ENCODE measurements at places on chromosomes 16 and 17.
A peak's percentile ranks its signal among the peaks of the same experiment; 100 is the strongest.

- DNase-seq, result peak; percentile 57
Measured at GRCh38 chr17:29591146-29591736, 1.7 kb upstream of the ANKRD13B start.

DNA sequence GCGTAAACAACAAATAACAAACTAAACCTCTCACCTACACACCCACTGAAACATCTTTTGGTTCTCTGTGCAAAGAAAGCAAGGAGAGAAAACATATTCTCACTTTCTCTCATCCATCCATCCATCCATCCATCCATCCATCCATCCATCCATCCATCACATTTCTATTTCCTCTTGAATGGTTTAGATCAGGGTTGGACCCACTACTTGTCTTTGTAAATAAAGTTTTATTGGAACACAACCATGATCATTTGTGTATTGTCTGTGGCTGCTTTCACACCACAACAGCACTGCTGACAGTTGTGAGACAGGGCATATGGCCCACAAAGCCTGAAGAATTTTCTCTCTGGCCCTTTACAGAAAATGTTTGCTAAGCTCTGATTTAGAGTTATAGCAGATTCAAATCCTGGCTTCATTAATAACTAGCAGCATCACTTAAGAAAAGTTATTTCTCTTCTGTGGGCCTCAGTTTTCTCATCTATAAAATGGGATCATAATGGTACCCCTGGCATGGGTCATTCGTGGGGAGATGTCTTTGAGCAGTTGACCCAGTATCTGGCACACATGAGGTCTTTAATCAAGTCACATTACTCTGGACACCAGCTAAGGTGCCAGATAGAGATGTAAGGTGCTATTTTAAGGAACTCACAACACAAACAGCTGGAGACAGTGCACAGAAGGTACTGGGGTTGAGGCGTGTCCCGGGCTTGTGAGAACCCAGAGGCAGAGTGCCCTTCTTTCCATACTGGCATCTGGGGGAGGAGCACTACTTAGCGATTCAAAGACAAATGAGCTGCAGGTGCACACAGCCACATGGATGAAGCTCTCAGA is 146.3 kb downstream of the CMIP start:
- DNase-seq, result no peak

DNA sequence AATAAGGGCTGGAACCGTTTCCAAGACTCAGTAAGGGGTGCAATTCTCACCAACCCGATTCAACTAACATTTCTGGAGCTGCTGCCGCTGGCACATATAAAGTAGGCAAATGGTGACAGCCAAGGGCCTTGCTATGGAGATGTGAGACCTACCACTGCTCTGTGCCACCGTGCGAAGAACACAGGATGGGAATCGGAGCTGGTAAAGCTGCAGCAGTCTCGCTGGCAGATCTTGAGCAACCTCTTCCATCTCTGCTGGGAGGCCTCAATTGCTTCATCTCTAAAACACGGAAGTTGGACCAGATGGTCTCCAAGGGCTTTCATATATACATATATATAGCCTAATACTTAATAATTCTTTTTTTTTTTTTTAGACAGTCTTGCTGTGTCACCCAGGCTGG is 128.9 kb upstream of the RCVRN start:
- DNase-seq, result peak; percentile 34

GRCh38 chr17:927611-928461 is 51.7 kb downstream of the NXN start:
- no peak for DNase-seq

DNA sequence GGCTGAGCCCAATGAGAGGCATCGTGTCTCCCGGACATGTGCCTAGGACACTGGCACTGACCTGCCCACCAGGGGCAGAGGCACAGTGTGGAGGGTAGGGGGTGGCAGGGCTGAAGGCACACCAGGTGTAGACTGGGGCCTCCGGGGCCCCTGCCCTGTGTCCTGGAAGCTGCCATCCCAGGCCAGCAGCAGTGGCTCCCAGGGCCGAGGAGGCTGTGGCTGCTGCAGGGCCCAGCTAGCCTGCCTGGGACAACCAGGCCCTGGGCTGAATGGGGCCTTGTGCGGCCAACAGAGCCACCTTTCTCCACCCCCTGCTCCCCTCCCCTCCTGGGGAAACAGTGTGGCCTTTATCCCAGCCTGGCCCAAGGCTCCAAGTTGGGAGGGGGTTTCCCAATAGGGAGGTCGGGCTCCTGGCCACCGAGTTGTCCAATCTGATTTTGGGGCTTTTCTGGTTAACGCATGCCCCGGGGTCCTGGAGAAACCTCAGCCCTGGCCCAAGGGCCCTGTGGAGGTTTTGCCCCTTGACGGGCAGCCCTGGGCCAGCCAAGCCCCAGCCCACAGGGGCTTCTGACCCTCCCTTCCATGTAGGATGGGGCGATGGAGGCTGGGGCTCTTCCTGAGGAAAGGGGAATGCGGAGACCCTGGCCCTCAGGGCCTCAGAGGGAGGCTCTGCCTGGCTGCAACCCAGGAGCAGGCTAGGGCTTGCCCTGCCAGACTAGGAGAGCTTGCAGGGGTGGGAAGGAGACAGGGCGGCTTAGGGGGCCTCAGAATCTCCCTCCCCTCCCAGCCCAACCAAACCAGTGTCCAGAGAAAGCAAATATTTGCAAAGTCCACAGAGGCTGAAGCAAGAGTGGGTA is 4.2 kb downstream of the MTSS2 start:
- DNase-seq, result no peak

DNA sequence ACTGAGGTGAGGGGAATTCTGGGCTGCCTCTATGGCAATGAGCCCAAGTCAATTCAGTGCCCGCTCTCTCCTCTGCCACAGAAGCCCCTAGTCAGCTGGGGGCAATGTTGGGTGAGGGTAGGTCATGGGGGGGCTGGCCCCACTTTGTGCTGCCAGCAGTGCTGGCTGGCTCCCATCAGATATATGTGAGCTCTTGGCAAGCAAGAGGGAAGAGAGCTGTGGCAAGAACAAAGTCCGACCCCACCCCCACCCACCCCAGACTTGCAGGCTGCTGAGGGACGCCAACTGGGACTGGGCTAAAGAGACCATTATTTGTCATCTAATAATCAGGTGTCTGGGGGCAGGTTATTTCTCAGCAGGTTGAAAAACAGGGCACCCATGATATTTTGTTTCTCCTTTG is 89.4 kb downstream of the YPEL2 start:
- no peak for DNase-seq

DNA sequence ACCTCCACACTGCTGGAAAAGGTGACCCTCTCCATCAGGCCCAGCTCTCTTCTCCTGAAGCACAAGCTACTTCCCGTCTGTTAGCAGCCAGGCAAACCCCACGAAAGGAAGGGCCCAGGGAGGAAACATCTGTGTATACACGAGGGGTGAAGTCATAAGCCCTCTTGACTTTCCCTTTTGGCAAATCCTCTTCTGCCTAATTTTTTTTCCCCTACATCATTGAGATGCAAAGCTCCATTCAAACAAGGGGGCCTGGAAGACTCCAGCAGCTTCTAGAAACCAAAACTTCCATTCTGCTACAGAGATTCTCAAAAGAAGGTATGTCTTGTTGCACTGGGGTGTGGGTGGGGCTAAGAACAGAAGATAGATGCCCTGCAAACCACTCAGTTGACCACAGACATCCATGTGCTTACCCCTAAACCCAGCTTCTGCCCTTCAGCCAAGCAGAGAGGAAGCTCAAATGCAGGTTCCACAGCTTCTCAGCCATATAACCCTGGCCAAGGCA is 145.6 kb upstream of the RCVRN start:
- peak; percentile 27 for DNase-seq

DNA sequence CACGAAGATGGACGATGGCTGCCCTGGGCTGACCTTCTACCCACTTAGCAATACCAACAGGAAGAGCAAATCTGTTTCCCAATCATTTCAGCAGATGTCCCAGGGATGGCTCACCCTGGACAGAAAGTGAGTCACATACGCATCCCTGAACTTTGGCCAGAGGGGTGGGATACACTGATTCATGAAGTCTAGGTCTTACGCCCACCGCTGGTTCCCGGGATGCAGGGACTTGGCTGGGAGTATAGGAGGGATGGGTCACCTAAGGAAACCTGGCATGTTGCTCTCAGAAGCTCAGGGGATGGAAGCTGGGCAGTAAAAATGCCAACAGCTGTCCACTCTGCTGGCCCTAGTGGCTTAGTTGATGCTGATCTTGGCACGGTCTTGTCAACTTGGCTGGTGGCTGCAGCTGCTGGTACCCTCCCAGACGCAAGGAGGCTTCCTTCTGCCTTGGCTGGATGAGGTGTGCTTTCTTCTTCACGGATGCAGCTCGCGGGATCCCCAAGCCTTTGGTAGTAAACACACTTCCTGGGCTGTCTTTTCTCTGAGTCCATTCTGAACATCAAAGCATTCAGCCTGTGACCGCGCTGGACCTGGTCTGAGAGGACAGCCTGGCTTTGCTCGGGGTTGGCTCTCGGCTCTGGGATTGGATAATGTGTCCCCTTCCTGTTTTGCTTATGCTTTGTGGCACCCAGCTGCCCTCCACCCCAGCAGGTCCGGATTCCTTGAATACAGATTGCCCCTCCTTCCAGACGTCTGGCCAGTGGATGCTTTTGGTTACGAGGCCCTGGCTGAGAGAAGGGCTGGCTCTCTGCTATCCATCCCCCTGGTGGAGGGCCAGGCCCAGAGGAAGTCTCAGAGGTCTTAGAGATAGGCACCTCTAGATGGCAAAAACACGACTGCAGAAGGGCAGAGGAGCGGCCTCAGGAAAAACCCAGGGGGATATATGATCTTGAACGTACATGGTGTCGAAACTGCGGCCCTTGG is 71.5 kb downstream of the RAP1GAP2 start:
- DNase-seq, result no peak

DNA sequence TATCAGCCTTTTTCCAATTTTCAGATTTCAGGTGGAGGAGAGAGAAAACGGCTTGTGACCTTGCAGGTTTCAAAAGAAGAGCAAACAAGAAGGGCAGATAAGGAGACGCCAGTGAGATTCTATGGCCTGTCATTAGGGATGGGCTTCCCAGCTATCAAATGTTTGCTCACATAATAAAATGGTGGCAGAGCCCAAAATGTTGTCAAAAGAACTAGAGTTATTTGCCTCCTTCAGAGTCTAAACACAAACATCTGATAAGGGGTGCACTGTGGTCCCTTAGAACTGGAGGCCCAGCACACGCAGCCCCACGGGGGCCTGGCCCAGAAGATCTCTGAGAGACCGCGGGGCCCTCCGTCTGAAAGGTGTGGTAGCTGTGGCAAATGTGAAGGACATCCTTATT is 46.1 kb upstream of the DDX52 start:
- no peak for DNase-seq

DNA sequence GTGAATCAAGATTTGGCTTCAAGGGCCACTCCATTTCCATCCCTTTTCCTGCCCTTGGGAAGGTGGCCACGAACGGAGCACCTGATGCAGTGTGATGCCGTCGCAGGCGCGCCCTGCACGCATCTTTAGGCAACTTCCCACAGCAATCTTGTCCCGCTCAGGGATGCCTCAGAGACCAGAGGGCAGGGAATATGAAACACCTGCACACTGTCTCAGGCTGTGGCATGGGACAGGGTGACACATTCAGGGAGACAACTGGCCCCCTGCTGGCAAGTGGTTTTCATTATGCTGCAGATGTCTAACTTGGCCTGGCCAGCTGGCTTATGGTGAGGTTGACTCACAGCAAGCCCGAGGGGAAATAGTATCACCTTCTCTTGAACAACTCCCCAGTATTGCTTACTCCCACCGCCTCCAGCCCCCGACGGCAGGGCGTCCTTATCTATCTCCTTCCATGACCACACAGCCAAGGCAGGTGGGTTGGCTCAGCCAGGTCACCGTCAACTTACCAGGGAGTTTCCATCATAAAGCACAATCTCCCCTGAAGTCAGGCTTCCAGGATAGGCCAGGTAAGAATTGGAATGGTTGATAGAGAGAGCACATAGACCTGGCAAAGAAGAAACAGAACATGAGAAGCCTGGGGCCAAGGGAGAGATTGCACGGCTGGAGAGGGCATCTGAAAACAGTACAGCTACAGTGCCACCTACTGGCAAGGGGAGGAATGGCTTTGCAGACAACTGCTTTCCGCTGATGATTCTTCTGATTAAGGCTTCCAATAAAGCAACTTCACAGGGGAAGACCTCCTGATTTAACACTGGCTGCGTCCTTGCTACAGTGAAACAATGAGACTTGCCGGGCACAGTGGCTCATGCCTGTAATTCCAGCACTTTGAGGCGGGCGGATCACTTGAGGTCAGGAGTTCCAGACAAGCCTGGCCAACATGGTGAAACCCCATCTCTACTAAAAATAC is 21.1 kb downstream of the WIPI1 start:
- peak; percentile 86 for DNase-seq

GRCh38 chr17:79105937-79106336 is 31.3 kb downstream of the ENGASE start:
- no peak for DNase-seq

GRCh38 chr16:48334325-48334724 is 50.9 kb downstream of the SIAH1 start:
- no peak for DNase-seq

GRCh38 chr17:77482375-77483127 is 341.8 kb downstream of the SEC14L1 start:
- DNase-seq, result no peak

DNA sequence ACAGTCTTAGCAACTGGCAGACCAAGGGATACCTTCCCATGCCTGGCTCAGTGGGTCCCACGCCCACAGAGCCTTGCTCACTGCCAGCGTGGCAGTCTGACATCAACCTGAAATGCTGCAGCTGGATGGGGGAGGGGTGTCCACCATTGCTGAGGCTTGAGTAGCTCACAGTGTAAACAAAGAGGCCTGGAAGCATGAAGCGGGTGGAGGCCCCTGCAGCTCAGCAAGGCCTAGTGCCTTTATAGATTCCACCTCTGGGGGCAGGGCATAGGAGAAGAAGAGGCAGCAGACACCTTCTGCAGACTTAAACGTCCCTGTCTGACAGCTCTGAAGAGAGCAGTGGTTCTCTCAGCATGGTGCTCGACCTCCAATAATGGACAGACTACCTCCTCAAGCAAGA is 263.2 kb downstream of the KIF2B start:
- no peak for DNase-seq

- no peak for DNase-seq
Measured at GRCh38 chr16:72797621-72798020, 250.3 kb downstream of the ZFHX3 start.

GRCh38 chr16:13708347-13709120 is 211.4 kb upstream of the ERCC4 start:
- no peak for DNase-seq

- DNase-seq, result no peak
Measured at GRCh38 chr16:85492295-85492864, 120.7 kb upstream of the GSE1 start.

- DNase-seq, result no peak
Measured at GRCh38 chr16:57066625-57067024, 25.8 kb upstream of the CPNE2 start.

GRCh38 chr17:83132251-83133081 is 53.1 kb downstream of the METRNL start:
- no peak for DNase-seq

- DNase-seq, result no peak
Measured at GRCh38 chr17:28968231-28968913, 17.1 kb upstream of the PHF12 start.
